ENCODE measurements at places on chromosomes 7 and 10. TPM values are rescaled to one million over a fixed set of nuclear protein-coding genes. Genes with fewer than 3 reads are reported as not detected.
A peak's percentile ranks its signal among the peaks of the same experiment; 100 is the strongest.

CFAP69 gene
- total RNA-seq: 2.5 TPM

ANKRD30A gene
- total RNA-seq: not detected

CDHR1 gene
- 19.8 TPM for total RNA-seq

NUPR2 gene
- not detected for total RNA-seq

HOXA10 gene
- total RNA-seq: not detected

ASB10 gene
- not detected for total RNA-seq

NPTX2 gene
- 15.9 TPM for total RNA-seq

DNA sequence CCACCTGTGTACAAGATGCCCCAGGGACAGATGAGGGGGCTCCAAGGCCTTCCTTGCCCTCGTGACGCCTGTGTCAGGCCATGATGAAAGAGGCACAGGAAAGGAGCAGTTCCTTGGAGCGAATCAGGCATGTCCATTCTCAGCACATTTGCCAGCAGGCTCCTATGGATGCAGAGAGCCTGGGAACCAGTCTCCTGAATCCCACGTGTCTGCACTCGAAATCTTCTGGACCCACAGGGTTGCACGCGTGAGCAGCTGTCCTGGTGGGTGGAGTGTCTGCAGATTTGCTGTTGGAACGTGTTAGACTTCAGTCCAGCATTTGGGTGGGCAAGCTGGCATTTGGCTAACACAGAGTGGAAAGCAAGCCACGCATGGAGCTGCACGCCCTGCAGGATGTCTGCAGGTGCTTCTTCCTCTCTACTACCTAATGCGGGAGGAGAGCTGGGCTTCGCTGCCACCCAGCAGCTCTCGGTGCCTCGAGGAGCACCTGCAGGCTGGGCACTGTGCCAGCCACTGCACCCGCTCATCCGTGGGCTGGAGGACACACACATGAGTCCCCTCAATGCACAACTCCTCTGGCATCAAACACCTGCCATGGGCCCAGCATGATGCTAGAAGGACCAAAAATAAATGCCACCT is 140.7 kb downstream of the PAXIP1 start:
- peaks cover 9% of the 10 kb centered on the region for H3K4me1 ChIP-seq
- no peak overlapping the region for H3K4me3 ChIP-seq
- no peak overlapping the region for H3K27ac ChIP-seq
- no peak for DNase-seq
- peaks cover 16% of the 10 kb centered on the region for H3K27me3 ChIP-seq
- H3K36me3 ChIP-seq: no peaks in the 10 kb centered on the region

GRCh38 chr10:119616882-119617570 is 20.3 kb upstream of the TIAL1 start:
- H3K4me3 ChIP-seq: no peak overlapping the region
- DNase-seq: peak; percentile 14
- H3K27ac ChIP-seq: no peak overlapping the region
- no peaks in the 10 kb centered on the region for H3K27me3 ChIP-seq
- H3K4me1 ChIP-seq: peaks cover 8% of the 10 kb centered on the region

- H3K4me1 ChIP-seq: peaks cover 22% of the 10 kb centered on the region
- H3K4me3 ChIP-seq: no peak overlapping the region
- H3K27ac ChIP-seq: no peak overlapping the region
- peaks cover 47% of the 10 kb centered on the region for H3K27me3 ChIP-seq
- H3K36me3 ChIP-seq: no peaks in the 10 kb centered on the region
- no peak for DNase-seq
Measured at GRCh38 chr10:24132741-24133140, 76.2 kb upstream of the KIAA1217 start.

- peaks cover 2% of the 10 kb centered on the region for H3K36me3 ChIP-seq
- H3K27me3 ChIP-seq: no peaks in the 10 kb centered on the region
- no peak for DNase-seq
Measured at GRCh38 chr7:142569851-142570250, 179.4 kb upstream of the PRSS1 start.

DNA sequence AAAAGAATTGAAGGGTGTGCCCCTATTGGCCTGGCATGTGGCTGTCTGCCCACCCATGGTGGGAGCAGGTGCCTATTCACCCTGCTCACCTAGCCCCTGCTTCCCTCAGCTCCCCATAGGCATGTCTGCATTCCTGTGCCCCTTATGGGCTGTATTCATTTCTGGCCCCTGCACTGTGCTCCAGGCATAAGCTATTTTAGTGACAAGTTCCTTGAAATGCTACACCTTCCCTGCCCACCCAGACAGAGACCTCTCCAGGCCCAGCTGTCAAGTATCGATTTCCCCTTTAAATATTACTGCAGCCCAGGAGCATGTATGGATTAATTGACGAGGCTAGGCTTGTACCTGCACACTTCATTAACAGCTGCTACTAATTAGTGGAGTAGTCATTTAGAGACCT is 235.4 kb downstream of the RPS24 start:
- H3K27ac ChIP-seq: no peak overlapping the region
- H3K4me3 ChIP-seq: no peak overlapping the region
- no peaks in the 10 kb centered on the region for H3K27me3 ChIP-seq
- H3K4me1 ChIP-seq: peaks cover 37% of the 10 kb centered on the region
- no peak for DNase-seq
- no peaks in the 10 kb centered on the region for H3K36me3 ChIP-seq

DNA sequence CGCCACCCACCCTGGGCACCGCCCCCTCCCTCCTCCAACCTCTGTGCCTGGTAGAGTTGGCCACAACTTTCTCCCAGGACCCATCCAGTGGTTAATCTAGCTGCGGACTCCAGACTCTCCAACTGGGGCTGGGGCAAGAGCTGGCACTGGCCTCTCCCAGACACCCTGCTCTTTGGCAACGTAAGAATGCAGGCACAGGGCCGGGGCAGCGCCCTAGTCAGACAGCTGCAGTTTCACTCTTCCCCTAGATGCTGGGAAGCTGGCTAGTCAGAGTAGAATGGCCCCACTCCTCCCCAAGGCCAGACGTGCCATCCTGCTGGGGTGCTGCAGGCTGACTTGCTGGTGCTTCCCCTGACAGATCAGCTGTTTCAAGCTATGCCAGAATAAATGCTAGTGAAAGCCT is 22.1 kb downstream of the HSPA12A start:
- H3K36me3 ChIP-seq: no peaks in the 10 kb centered on the region
- peaks cover 19% of the 10 kb centered on the region for H3K4me1 ChIP-seq
- DNase-seq: no peak
- H3K4me3 ChIP-seq: no peak overlapping the region
- H3K27me3 ChIP-seq: peaks cover 10% of the 10 kb centered on the region

DNA sequence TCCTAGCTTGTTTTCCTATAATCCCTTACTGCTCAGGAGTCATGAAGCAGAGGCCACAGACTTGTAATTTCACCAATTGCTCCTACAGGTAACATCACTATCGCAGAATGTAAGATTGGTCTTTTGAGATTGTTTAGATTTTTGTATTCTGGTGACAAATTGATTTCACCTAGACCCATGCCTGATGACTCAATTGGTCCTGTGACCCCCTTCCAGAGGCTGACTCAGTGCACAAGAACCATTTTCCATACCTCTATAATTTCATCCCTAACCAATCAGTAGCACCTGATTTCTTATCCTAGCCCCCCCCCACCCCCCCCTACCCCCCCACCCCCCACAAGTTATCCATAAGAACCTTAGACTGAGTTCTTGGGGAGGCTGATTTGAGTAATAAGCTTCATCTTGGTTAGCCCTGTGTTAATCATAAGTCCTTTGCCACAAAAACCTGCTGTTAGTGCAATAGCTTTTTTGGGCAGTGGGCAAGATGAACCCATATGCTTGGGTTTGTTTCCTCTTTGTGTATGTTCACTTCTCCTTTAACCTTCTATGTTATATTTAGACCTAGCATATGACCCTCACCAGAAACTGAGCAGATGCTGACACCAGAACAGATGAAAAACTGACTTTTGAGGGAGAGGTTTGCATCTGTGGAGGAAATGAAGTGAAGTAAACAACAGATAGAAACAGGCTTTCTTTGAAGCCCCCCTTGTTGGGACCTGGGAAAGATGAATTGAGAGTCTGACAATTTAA is 187.1 kb downstream of the KIF20B start:
- no peaks in the 10 kb centered on the region for H3K27me3 ChIP-seq

DNA sequence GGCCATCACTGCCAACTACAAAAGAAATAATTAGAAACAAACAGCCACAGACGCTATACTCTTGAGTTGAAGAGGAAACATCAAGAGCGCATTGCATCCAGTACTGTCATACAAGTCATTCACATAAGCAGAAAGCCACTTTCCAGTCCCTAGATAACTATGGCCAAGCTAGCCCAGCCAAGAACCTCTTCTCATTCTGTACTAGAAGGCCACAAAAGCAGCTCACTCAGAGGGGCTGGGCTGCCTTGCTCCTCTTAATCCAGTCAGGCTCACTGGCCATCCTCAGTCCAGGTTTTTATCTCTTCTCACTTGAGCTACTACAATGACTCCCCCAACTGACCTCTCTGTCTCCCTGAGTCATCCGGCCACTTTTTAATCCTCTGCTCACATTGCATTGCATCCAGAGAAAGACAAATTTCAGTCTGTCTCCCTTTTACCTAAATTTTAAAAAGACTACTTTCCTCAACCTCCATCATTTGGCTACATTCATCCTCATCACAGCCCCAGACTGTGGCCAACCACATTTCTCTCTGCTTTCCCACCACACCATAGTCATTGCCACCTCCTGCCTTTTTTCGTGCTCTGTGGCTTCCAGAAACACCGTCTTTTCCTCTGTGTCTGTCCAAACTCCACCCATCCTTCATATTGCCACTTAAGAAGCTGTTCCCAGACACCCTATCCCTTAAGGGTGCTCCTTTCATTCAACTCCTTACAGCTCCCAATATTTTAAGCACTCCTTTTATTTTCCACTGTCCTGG is 25.0 kb downstream of the PPP1R3C start:
- no peak for DNase-seq
- no peaks in the 10 kb centered on the region for H3K4me1 ChIP-seq
- H3K4me3 ChIP-seq: no peak overlapping the region
- no peak overlapping the region for H3K27ac ChIP-seq
- H3K36me3 ChIP-seq: peaks cover 11% of the 10 kb centered on the region

DNA sequence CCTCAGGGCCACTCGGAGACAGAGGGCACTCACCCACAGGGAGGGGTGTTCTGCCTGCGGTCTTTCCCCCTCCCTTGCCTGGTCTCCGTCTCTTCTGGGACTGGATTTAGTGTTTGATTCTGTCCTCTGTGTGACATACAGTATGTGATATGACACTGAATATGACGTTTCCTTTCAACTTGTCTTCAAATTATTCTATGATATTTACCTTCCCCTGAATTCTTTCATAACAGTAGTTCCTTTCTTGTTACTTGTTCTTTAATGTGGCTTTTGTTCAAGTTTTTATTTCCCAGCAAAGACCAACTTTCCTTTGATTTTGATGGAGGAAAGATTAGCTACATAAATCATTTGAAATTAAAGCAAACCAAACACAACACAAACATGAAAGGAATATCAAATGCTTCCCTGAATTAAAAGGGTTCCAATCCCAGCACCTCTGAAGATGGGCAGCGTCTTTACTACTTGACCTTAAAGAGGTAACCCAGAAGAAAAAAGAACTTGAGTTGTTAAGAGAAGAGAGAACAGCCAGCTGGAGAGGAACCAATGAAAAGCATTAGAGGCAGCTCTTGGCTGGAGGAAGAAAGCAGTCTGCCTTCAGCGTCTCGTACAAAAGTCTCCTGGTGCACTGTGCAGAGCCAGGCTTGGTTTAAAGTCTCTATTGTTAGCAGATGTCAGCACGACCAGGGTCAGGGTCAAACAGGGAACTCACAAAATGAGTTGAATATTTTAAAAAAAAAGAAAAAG is 18.3 kb upstream of the RHEB start:
- H3K4me1 ChIP-seq: peaks cover 38% of the 10 kb centered on the region
- peaks cover 3% of the 10 kb centered on the region for H3K36me3 ChIP-seq
- DNase-seq: no peak
- peak overlapping the region; percentile 64 for H3K4me3 ChIP-seq
- peak overlapping the region; percentile 24 for H3K27ac ChIP-seq

DNA sequence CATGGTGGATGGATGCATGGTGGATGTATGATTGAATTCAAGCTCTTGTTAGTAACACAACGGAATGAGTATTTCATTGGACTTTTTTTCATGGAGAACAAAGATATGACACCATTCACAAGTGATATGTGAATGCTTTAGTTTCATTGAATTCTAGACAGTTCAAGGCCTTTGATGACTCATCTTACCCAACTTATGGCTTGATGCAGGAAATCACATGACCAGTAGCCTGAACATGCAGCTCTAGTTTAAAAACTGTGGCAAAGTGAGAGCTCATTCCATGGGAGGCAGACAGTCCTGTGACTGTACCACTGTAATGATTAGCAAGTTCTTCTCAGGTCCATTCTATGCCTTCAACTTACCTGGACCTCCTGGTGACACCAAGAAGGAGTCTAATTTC is 1239.3 kb downstream of the TYW1 start:
- H3K27me3 ChIP-seq: no peaks in the 10 kb centered on the region
- H3K27ac ChIP-seq: no peak overlapping the region
- no peak for DNase-seq
- H3K36me3 ChIP-seq: no peaks in the 10 kb centered on the region
- H3K4me3 ChIP-seq: no peak overlapping the region

DNA sequence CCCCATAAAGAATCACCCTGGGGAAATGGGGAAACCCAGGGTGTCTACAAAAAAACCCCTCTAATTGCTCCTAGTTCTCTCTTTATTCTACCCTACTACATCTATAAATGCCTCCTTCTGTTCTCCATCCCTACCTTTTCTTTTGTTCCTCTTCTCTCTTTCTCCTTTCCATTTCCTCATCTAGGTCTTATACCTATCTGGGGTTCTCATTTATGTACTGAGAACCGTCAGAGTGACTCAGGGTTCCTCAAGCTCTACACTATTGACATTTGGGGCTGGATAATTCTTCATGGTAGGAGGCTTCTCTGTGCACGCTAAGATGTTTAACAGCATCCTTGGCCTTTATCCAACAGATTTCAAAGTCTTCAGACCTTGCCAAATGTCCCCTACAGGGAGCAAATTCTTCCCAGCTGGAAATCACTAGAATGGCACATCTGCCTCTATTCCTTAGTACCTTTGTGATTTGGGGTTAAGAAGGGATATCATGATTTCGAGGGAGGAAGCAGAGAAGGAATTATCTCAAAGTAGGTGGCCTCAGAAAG is 137.4 kb upstream of the PTN start:
- peaks cover 7% of the 10 kb centered on the region for H3K4me1 ChIP-seq
- H3K36me3 ChIP-seq: peaks cover 3% of the 10 kb centered on the region
- H3K4me3 ChIP-seq: no peak overlapping the region

DNA sequence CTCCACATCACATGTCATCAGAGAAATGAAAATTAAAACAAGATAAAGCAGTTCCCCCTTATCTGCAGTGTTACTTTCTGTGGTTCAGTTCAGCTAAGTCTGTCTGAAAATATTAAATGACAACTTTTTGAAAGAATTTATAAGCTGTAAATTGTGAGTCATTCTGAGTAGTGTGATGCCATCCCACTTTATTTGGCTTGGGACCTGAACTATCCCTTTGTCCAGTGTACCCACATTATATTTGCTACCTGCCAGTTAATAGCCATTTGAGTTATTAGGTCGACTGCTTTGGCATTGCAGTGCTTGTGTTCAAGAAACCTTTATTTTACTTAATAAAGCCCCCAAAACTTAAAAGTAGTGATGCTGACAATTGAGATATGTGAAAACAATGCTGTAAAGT is 804.2 kb downstream of the ANKRD7 start:
- H3K27ac ChIP-seq: no peak overlapping the region
- no peak overlapping the region for H3K4me3 ChIP-seq
- H3K4me1 ChIP-seq: peaks cover 4% of the 10 kb centered on the region
